Gastrocnemius medialis (tissue), 4 donors: ENCODE measurements at places on chromosomes 1 and 21.
A peak's percentile ranks its signal among the peaks of the same experiment; 100 is the strongest.

- DNase-seq = no peak
- H3K27me3 ChIP-seq = no peaks in the 10 kb centered on the region
- H3K36me3 ChIP-seq = no peaks in the 10 kb centered on the region
- no peak overlapping the region for H3K4me3 ChIP-seq
- no peak overlapping the region for H3K27ac ChIP-seq
Measured at GRCh38 chr1:70641868-70642267, 230.8 kb downstream of the CTH start.

DNA sequence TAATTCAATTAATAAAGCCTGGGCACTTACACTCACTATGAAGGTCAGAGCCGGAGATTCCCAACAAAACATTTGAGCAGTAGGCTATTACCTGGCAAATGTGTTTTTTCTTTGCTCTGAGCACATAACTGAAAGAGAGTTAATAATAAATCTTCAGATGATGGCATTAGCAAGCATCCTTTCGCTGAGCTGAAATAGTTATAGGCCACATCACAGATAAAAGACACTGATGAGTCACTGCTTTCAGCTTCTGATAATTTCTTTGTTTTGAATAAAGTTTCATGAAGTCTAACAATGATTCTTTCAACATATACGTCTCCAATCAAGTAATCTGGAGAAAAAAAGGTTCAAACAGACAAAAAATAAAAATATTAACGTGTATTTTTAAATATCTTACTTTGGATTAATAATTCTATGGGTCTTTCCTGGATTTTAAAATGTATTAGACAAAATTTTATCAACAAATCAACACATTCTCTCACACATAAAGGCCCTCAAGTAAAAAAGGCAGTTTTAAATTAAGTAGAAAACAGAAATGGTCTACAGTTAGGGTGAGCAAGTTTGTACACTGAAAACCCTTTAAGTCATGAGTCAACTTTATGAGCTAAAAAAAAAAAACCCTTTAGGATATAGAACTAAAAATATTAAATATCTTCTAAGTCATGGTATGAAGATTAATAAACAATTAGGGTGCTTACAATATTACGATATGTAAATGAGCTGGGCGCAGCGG lies 33.1 kb downstream of the LTN1 start:
- no peak overlapping the region for H3K4me3 ChIP-seq
- H3K4me1 ChIP-seq = no peaks in the 10 kb centered on the region
- no peaks in the 10 kb centered on the region for H3K27me3 ChIP-seq

GRCh38 chr1:43253876-43254275 lies 15.9 kb upstream of the TMEM125 start:
- no peak overlapping the region for H3K4me3 ChIP-seq
- H3K27me3 ChIP-seq = no peaks in the 10 kb centered on the region
- no peaks in the 10 kb centered on the region for H3K36me3 ChIP-seq
- no peak overlapping the region for H3K27ac ChIP-seq
- DNase-seq = no peak

DNA sequence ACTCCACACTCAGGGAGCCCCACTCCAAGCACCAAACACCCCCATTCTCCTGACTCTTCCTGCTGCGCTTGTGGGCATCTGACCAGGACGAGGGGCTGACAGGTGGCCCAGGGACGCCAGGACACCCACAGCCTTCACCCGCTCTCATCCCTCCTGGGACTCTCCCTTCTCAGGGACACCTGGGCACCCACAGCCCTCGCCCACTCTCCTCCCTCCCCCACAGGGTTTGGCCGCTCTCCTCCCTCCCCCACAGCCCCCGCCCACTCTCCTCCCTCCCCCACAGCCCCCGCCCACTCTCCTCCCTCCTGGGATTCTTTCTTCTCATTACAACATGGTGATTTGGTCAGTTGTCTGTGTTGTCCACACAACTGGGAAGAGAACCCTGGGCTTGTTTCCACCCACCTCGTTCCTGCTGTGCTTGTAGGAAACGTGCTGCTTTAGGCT lies 43.4 kb downstream of the PRDM15 start:
- no peaks in the 10 kb centered on the region for H3K27me3 ChIP-seq
- no peaks in the 10 kb centered on the region for H3K36me3 ChIP-seq
- H3K27ac ChIP-seq = no peak overlapping the region
- no peak for DNase-seq
- H3K4me1 ChIP-seq = no peaks in the 10 kb centered on the region

DNA sequence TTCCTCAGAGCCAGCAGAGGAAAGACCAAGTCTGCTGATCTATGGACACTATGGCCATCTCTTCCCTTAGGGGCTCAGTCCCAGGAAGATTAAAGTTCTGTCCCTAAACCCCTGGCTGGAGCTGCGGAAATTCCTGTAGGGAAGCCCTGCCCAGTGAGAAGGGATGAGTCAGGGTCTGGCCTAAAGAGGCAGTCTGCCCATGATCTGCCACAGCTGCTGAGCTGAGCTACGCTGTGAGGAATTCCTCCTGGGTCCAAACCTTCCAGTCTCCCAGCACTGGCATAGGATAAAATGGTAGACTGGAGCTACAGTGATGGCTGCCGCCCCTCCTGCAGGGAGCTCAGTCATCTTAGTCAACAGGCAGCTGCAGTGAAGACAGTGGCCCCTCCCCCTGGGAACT lies 213.7 kb downstream of the BRINP2 start:
- no peak for DNase-seq
- no peaks in the 10 kb centered on the region for H3K27me3 ChIP-seq
- no peak overlapping the region for H3K27ac ChIP-seq
- H3K4me3 ChIP-seq = no peak overlapping the region
- H3K36me3 ChIP-seq = no peaks in the 10 kb centered on the region

DNA sequence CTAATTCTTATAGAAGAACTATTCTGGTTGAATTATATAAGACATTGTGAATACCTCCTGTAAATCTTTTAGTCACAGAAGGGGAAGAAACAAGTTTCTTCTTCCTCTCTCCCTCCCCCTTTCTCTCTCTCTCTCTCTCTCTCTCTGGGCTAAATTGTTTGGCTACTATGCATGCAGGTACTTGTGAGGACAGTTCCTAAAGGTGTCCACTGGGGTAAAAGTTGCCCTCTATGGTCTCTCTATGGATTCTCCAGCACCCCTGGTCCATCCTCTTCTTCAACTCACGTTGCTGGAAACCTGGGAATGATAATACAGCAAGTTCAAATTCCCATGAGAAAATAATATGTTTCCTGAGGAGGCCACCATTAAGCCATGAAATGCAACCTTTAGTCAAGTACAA lies 5.8 kb downstream of the OR6K3 start:
- no peak for DNase-seq
- H3K4me1 ChIP-seq = no peaks in the 10 kb centered on the region
- H3K27me3 ChIP-seq = no peaks in the 10 kb centered on the region
- no peak overlapping the region for H3K27ac ChIP-seq
- H3K4me3 ChIP-seq = no peak overlapping the region
- H3K36me3 ChIP-seq = no peaks in the 10 kb centered on the region

GRCh38 chr1:24888061-24888970 lies 41.8 kb downstream of the RUNX3 start:
- no peak overlapping the region for H3K4me3 ChIP-seq
- H3K27ac ChIP-seq = no peak overlapping the region
- no peaks in the 10 kb centered on the region for H3K27me3 ChIP-seq
- no peaks in the 10 kb centered on the region for H3K36me3 ChIP-seq
- no peaks in the 10 kb centered on the region for H3K4me1 ChIP-seq

DNA sequence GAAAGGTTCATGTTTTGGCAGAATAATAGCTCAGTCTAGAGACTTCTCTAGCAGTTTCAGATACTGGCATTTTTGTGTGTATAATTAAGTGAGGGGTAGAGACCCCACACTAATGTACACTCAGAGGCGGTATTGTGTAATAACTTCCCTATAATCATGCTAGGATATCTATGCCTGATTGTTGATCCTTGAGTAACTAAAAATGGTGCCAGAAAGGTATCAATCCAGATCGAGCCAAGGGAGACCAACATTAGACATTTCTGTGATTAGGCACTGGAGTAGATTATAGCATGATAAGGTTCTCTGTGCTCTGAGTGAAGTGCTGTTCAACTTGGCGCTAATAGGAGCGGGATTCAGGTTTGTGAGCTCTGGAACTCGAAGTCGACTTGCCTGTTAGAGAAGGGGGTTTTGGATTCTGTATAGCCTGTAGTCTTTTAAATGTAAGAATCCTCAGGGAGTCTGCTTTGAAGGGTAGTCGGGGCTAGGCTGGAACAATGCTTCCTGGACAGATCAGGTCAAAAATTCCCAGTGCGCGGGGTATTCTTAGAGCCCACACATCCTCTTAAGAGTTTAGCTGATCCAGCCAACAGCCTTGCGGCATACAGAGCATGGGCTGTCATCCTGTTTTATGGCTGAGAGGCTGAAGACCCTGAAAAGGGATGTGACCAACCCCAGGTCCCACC lies 24.2 kb downstream of the MAN1C1 start:
- H3K4me3 ChIP-seq = no peak overlapping the region
- H3K27ac ChIP-seq = no peak overlapping the region
- peaks cover 12% of the 10 kb centered on the region for H3K4me1 ChIP-seq
- no peaks in the 10 kb centered on the region for H3K27me3 ChIP-seq
- no peaks in the 10 kb centered on the region for H3K36me3 ChIP-seq

GRCh38 chr1:176539018-176539417 lies 76.0 kb downstream of the PAPPA2 start:
- peaks cover 3% of the 10 kb centered on the region for H3K27me3 ChIP-seq

DNA sequence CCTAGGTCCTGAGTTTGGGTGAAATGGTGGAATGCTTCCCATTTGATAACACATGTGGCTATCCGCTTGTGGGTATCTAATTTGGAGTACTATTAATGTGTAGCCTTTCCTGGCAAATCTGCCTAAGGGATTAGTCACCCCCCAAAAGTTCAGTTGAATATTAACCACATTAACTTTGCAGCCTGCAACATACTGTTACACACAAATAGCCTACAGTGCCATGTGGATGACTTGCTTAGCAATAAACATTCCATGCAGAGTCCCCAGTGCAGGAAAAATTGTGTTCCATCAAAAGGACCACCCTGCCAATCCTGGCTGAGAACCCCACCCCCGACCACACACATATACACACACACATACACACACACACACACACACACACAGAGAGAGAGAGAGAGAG lies 303.3 kb upstream of the ESRRG start:
- H3K27me3 ChIP-seq = no peaks in the 10 kb centered on the region
- no peaks in the 10 kb centered on the region for H3K4me1 ChIP-seq
- H3K27ac ChIP-seq = no peak overlapping the region
- H3K36me3 ChIP-seq = no peaks in the 10 kb centered on the region
- H3K4me3 ChIP-seq = no peak overlapping the region

DNA sequence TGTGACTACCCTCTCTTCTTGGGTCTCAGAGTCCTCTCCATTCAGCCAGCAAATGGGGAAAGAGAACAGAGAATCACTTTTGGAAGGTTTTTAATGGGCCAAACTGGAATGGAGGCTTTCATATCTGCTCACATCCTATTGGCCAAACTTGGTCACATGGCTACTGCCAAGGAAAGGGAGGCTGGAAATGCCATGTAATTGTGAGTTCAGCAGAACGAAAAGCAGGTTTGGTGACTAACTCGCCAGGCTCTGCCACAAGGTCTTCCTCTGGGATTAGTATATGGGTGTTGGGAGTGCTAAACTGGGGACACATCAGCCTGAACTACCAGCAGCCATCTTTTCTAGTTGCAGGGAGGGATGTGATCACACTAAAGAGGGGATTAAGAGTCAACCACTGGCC lies 19.2 kb downstream of the RD3 start:
- H3K27ac ChIP-seq = no peak overlapping the region
- H3K27me3 ChIP-seq = no peaks in the 10 kb centered on the region
- DNase-seq = no peak
- peaks cover 8% of the 10 kb centered on the region for H3K4me1 ChIP-seq
- H3K36me3 ChIP-seq = no peaks in the 10 kb centered on the region

GRCh38 chr1:159817276-159818041 lies 9.2 kb upstream of the SLAMF8 start:
- H3K4me1 ChIP-seq = no peaks in the 10 kb centered on the region
- no peaks in the 10 kb centered on the region for H3K27me3 ChIP-seq
- no peak for DNase-seq
- H3K4me3 ChIP-seq = no peak overlapping the region
- no peaks in the 10 kb centered on the region for H3K36me3 ChIP-seq

GRCh38 chr1:234478481-234479309 lies at the start of gene TARBP1:
TARBP1 (minus strand) TSS chr1:234479179; CDS start chr1:234479103, 76 bp downstream.
- no peaks in the 10 kb centered on the region for H3K27me3 ChIP-seq
- peak; percentile 62 for DNase-seq
- peak within 1 kb of the TSS; percentile 59 for H3K4me3 ChIP-seq
- H3K36me3 ChIP-seq = no peaks in the 10 kb centered on the region
- H3K4me1 ChIP-seq = no peaks in the 10 kb centered on the region

DNA sequence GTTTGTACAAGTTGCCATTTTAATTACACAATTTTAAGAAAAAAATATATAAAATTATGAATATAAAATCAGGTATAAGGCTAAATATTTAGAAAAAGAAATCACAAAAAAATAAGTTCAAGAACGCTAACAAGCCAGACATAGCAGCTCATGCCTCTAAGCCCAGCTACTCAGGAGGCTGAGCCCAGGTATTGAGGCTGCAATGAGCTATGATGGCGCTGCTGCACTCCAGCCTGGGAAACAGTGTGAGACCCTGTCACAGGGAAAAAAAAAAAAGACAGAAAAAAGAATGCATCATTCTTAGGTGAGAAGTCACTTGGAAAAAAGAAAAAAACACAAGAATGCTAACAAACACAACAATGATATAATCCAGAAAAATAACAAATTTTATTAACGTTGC lies 112.3 kb upstream of the PRDX6 start:
- H3K27ac ChIP-seq = no peak overlapping the region
- DNase-seq = no peak
- no peaks in the 10 kb centered on the region for H3K36me3 ChIP-seq

- no peaks in the 10 kb centered on the region for H3K36me3 ChIP-seq
- DNase-seq = no peak
- H3K27me3 ChIP-seq = no peaks in the 10 kb centered on the region
Measured at GRCh38 chr1:211215577-211215976, 43.6 kb upstream of the RCOR3 start.

GRCh38 chr1:154575951-154576566 lies 8.5 kb downstream of the CHRNB2 start:
- no peaks in the 10 kb centered on the region for H3K4me1 ChIP-seq
- no peak for DNase-seq
- no peak overlapping the region for H3K27ac ChIP-seq
- H3K27me3 ChIP-seq = no peaks in the 10 kb centered on the region
- peaks cover 21% of the 10 kb centered on the region for H3K36me3 ChIP-seq

GRCh38 chr1:244862699-244863490 lies 1.4 kb downstream of the HNRNPU start:
- H3K36me3 ChIP-seq = peaks cover 30% of the 10 kb centered on the region
- peak overlapping the region; percentile 83 for H3K4me3 ChIP-seq
- peak; percentile 98 for DNase-seq

- H3K36me3 ChIP-seq = no peaks in the 10 kb centered on the region
- H3K4me1 ChIP-seq = peaks cover 22% of the 10 kb centered on the region
- no peak overlapping the region for H3K4me3 ChIP-seq
- DNase-seq = no peak
Measured at GRCh38 chr1:234925440-234926263, 203.0 kb downstream of the TOMM20 start.

DNA sequence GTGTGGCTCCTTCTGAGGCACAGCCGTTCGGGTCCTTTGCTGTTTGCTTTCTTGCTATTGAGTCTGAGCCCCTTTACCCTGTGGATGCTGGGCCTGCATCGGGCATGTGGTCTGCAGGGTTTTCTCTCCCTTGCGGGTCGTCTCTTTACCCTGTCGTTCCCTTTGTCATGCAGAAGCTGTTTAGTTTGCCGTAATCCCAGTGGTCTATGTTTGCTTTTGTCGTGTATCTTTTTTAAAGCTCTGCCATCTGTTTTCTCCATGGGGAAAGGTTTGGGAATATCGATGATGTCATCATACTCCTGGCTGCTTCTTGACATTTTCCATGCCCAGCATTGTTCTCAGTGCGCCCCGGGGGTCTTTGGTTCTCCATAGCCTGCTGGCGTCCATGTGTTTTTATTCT lies 68.2 kb downstream of the AGPAT3 start:
- DNase-seq = no peak
- peaks cover 42% of the 10 kb centered on the region for H3K4me1 ChIP-seq
- H3K27me3 ChIP-seq = no peaks in the 10 kb centered on the region
- H3K4me3 ChIP-seq = no peak overlapping the region
- no peaks in the 10 kb centered on the region for H3K36me3 ChIP-seq
